ENCODE measurements at places on chromosomes 3 and 15.

DNA sequence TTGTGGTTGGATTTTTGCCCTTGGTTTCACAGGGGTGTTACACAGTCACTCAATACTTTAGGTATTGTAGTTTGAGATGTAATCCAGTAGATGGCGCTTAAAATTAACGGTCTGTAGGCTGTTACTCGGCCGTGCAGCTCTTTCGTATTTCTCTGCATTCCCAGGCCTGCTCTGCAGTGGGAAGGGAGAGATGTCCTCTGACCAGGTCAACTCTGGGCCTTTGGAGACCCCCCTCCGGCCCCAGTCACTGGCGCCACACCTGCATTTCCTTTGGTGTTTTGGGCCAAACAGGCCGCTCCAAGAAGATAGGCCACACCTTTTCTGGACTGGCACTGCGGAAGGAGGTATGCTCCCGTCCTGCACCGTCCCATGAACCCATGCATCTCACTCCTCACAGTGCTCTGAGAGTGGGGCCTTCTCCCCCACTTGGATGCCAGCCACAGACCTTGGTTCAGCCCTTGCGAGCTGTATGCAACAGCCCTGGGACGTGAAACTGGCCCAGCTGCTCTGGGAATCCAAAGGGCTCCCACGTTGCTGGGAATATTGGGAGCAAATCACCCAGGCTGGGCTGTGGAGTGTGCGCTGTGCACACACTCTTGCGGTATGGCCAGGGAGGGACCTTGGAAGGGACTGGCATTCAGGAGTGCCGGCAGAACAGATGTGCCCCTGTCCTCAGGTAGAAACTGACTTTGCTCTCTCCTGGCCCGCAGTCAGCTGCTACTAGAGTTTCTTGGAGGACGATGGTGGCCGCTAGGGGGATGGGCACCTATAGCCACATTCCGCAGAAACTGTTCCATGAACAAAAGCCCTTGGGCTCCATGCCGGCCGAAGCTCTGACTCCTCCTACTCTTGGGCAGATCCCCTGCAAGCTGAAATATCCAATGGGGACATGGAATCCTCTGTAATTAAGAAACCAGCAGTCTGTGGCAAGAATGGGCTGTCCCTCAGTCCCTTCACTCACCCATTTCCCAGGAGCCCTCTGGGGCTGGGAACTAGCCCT, 410.5 kb upstream of the CADM2 start:
- peak; percentile 10 for DNase-seq

GRCh38 chr15:80127911-80128310, 24.9 kb upstream of the FAH start:
- no peak for DNase-seq

- no peak for DNase-seq
Measured at GRCh38 chr3:28036599-28037575, 204.5 kb upstream of the CMC1 start.

DNA sequence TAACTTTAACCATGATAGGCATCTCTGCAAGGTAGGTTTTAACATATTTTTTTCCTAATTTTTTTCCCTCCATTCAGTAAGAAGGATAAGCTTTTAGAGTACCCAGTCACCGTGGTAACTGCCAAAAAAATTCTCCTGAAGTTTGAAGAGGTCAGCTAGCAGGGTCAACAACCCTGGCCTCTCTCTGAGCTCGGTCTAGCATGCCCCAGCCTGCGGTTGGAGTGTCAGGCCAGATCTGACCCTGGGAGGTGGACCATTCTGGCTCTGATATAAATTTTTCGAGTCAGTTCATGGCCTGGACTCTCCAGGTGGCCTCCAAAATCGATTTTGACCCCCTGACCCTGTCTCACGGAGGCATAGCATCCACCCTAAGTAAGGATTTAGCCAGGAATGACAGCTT, 29.7 kb downstream of the SOX2 start:
- no peak for DNase-seq

GRCh38 chr15:52101542-52102323, 10.8 kb downstream of the BCL2L10 start:
- no peak for DNase-seq

Measured in KG1 (cell line).